ENCODE measurements at places on chromosomes 11 and 22. TPM values are rescaled to one million over a fixed set of nuclear protein-coding genes. Genes with fewer than 3 reads are reported as not detected.

GRCh38 chr22:17513612-17514011, 49.7 kb upstream of the SLC25A18 start:
- no peak for DNase-seq

DNA sequence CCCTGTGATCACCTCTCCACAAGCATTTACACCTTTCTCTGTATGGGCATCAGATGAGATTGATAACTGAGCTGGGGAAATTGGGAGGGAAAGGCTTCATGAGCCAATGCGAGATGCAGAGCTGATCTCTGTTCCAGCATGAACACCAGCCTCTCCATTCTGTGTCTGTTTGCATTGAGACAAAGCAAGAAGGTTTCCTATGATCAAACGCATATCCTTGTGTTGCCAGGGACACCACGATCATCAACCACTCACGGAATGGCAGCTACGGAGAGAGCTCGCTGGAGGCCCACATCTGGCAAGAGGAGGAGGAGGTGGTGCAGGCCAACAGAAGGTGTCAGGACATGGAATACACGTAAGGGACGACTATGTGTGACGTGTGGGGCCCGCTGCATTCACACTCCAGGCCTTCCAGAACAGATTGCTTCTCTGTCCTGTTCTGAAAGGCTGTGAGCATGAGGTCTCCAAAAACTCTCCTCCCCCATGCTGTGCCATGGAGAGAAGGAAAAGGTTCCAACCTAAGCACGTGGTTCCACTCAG, 96.4 kb downstream of the AMOTL1 start:
- no peak for DNase-seq

- no peak for DNase-seq
These were observed 87.2 kb downstream of the PHF21A start for GRCh38 chr11:46034041-46034440.

DNA sequence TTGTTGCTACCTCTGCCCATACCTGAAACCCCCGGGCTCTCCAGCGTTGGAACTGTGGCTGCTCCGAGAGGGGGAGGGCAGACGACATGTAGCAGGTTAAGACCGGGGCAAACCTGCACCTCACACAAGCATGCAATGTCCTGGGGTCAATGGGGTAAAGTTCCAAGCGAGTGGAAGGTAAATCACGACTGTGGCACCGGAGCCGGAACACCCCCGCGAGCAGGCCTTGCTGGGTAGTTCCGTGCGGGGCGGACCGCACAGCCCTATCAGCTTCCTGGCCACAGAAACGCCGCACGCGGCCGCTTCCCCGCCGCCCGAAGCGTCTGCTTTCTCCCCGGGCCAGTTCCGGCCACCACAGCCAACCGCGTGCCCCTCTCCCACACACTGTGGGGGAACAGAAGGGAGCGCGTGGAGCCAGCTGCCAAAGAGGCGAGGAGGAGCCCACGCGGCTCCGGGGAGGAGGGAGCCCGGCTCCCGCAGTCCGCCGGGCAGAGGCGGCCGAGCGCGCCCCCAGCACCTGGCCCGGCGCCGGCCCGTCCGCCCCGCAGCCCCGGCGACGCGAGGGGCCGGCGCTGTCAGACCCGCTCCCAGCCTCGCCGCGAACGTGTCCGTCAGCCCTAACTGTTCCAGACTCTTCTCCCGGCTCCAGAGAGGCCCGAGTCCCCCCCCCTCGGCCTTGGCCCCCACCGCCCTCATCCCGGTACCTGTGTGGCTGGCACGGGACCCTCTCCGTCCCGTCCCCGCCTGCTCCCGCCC, 1.6 kb downstream of the SPTBN2 start:
- no peak for DNase-seq

POU2F3 gene
- 0.33 TPM for total RNA-seq

GRCh38 chr22:36369004-36369921, 18.5 kb downstream of the MYH9 start:
- no peak for DNase-seq

DNA sequence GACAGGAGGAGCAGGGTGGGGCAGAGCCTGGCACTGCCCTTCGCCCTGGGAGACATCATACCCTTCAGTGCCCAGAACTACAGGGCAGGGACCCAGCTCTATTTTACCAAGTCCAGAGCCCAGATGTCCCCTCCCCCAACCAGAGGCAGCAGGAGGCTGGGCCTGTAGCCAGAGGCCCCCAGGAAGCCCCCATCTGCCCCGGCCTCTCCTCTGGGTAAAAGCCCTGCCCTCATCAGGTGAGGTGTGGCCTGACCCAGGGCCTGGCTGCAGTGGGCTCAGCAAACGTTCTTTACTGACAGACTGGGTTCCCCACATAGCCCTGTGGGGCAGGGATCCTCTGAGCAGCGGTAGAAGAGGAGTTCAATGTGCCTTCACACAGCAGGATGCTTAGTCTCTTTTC, 51.8 kb upstream of the SLC22A12 start:
- peak; percentile 70 for DNase-seq

- peak; percentile 34 for DNase-seq
These were observed 32.6 kb downstream of the PRDM11 start for GRCh38 chr11:45178890-45179671.

GRCh38 chr22:24265734-24266133, 4.9 kb upstream of the SPECC1L start:
- no peak for DNase-seq

DNA sequence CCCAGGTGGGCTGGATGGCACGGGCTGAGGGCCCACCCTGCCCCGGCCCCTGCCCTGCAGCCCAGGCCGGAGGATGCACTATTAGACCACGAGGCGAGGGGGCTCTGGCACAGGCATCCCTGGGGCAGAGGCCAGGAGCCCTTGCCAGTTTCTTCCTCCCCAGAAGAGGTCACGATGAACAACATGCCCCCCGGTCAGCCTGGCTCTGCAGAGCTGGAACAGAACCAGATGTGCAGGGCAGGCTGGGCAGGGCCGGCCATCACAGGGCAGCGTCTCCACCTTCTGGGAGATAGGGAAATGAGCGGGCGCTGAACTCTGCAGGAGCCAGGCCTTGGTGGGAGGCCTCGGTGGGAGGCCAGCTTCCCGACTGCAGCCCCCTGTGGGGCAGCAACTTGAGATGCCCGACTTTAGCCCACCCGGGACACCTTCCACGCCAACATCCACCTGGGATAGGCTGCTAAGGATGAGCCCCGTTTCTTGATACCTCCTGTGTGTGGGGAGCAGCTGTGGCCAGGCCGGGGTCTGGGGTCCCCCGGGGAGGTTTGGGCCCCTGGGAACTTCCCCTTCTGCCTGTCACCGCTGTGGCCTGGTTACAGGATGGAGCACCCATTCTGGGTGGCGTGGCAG, 21.8 kb upstream of the GNB1L start:
- peak; percentile 79 for DNase-seq

GRCh38 chr22:50129121-50129736, 39.4 kb downstream of the MOV10L1 start:
- no peak for DNase-seq

- DNase-seq, result no peak
These were observed 5.8 kb upstream of the MS4A18 start for GRCh38 chr11:60718524-60719316.

DNA sequence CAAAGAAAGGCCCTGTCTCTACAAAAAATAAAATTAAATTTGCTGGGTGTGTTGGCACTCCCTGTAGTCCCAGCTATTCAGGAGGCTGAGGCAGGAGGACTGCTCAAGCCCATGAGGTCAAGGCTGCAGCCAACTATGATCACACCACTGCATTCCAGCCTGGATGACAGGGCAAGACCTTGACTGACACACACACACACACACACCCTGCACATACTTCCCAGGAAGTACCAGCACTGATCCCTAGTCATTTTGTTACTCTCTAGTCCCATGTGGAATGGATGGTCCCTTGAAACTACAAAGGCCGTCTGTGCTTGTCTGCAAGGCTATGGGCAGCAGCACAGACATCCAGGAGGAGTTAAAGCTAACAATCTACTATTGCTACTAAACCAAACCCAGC, 59.7 kb upstream of the CYP2D6 start:
- no peak for DNase-seq

KIRREL3 gene
- 0.74 TPM for total RNA-seq

GRCh38 chr11:33893711-33894397, 2.0 kb upstream of the LMO2 start:
- DNase-seq, result no peak

GRCh38 chr11:125871391-125872137, 15.9 kb upstream of the HYLS1 start:
- no peak for DNase-seq

GRCh38 chr11:106208760-106209159, 131.3 kb downstream of the AASDHPPT start:
- DNase-seq, result no peak

CACNA1I gene
- 0.05 TPM for total RNA-seq
